ENCODE measurements at places on chromosomes 7 and 10.

GRCh38 chr10:118148247-118148646 is 101.5 kb upstream of the RAB11FIP2 start:
- DNase-seq: no peak

- DNase-seq: no peak
Observed at GRCh38 chr10:132037676-132037975, 28.1 kb upstream of the JAKMIP3 start.

GRCh38 chr7:129925416-129926002 is 27.3 kb downstream of the UBE2H start:
- DNase-seq: peak; percentile 45

- no peak for DNase-seq
Observed at GRCh38 chr7:1981201-1981877, 251.4 kb downstream of the MAD1L1 start.

DNA sequence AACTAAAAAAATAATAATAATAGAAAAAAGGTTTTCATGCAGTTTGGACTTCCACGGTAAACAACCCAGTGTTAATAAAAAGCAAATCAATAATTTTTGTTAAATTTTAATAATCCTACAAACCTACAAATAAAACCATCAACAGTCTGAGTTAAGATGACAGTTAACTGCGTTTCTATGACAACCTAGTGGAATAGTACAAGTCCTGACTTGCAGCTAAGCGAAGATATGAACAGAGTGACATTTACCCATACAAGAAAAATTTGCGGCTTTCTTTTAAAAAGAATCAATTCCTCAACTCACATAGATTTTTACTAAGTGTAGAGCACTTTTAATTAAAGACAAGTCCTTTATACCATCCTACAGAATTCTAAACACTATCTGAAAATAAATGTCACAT is 35.6 kb downstream of the VPS41 start:
- DNase-seq: no peak

DNA sequence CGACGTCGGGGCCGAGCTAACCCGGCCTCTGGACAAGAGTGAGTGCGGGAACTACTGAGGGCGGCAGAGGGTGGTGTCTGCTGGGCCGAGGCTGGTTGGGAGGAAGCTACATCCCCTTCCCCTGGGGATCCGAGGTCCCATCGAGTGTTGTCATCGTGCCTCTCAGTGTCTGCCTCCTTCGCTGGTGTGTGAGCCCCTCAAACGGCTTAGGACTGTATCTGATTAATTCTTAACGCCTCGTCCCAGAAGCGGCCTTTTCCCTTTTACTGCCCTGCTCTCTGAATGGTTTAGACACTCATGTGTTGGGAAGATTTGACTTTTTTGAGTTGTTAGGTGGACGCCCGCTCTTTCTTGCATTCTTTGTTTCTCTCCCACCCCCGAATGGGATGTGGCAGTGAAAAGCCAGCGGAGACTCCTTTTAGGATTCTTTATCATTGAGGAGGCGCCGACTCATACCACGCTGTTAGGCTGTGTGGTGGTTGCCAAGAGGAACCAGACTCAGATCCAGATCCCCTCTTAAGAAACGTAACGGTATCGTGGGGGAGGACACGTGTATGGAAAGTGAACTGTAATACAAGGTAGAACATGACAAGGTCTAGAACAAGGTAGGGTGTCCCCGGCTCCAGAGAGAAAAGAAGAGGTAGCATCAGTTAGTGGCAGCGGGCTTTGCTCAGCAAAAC is 631 bp downstream of the SUPV3L1 start:
- DNase-seq: no peak

DNA sequence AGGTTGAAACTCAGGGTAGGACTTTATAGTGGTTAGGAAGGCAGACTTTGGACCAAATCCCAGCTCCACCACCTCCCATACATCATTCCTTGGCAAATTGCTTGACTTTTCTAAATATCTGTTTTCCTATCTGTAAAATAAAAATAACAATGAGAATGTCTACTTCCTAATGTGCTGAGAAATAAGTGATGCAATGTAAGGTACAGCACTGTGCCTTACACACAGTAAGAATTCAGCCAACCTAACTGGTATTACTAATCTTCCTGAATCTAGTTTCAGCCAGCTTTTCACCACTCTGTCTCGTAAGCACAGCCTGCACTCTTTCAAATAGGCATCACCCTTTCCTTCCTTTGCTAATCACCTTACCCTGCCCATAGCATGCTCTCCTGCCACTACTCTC is 9.7 kb downstream of the PRLHR start:
- no peak for DNase-seq

DNA sequence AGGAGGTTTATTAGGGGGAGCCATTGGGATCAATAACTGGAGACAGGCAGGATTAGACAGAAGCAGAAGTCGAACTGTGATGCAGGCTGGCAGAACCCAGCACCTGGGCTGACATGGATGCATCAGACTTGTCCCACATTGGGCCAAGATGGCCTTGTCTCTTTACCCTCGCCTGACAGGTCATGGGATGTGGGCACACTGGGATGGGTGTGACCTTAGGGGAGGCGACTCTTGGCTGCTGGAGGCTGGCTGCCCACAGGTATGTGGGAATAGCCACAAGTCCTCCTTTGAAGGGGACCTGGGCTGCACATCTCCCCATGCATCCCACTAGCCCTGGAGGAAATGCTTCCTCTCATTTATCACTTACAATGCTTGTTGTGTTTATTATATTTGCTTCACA is 17.3 kb downstream of the NFE2L3 start:
- no peak for DNase-seq

GRCh38 chr10:103507235-103508191 is 14.0 kb downstream of the NEURL1 start:
- DNase-seq: no peak

GRCh38 chr10:104336821-104337467 is 1.3 kb downstream of the ITPRIP start:
- no peak for DNase-seq

- no peak for DNase-seq
Observed at GRCh38 chr7:142787034-142787768, 16.4 kb downstream of the PRSS2 start.

DNA sequence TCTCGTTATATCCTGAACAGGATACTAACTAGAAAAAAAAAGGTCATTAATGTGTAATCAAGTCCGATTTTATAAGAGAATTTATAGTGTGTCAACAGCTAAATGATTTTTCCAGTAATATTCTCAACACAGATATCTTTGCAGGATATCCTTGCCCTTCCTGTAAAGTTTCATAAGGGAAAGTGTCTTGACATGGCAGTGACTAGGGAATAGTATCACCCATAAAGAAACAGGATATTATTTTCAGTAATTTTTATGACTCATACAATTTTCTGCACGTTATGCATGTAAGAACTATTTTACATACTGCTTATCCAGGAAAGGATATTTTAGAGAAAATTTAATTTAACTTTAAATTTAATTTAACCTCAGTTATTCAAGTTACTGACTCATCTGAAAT is 19.5 kb upstream of the PNLIP start:
- no peak for DNase-seq

- no peak for DNase-seq
Observed at GRCh38 chr10:15043674-15044073, at the start of gene OLAH. Gene OLAH, plus strand, starts transcription at chr10:15043943. Its CDS starts 3,346 bp downstream, at chr10:15047289.

GRCh38 chr7:75631711-75632110 is 107.0 kb downstream of the HIP1 start:
- DNase-seq: no peak

DNA sequence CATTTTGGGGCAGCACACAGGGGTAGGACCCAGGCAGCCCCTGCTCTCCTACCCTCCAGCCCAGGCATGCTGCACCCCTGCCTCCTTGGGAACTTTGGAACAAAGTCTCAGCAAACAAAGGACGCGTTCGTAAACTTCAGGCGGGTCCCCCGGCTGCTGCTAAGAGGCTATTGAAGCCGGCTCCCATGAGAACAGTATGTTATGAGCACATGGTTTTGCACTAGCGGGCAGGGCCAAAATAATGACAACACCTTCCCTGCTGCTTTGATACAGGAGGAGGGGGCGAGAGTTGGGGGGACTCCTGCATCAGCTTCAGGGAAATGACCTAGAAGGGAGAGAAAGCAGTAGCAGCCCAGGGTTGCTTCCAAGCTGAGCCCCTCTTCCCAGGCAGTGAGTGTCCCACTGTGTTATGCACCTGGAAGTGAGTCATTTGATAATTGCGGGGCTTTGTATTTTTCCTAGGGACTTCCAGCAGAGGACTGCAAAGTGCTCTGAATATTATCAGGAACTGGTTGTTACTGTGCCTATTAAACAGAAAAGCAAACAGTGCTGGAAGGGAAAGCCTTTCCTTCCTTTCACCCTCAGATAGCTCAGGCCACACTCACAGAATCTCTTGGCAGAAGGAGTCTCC is 6.9 kb downstream of the ITPRIP start:
- no peak for DNase-seq

- no peak for DNase-seq
Observed at GRCh38 chr10:62394556-62395018, 20.4 kb downstream of the ZNF365 start.

- DNase-seq: no peak
Observed at GRCh38 chr10:51503378-51503777, 196.0 kb downstream of the CSTF2T start.

GRCh38 chr7:131540491-131541162 is 15.8 kb downstream of the PODXL start:
- no peak for DNase-seq

GRCh38 chr10:124033887-124034218 is 59.5 kb downstream of the CHST15 start:
- no peak for DNase-seq

DNA sequence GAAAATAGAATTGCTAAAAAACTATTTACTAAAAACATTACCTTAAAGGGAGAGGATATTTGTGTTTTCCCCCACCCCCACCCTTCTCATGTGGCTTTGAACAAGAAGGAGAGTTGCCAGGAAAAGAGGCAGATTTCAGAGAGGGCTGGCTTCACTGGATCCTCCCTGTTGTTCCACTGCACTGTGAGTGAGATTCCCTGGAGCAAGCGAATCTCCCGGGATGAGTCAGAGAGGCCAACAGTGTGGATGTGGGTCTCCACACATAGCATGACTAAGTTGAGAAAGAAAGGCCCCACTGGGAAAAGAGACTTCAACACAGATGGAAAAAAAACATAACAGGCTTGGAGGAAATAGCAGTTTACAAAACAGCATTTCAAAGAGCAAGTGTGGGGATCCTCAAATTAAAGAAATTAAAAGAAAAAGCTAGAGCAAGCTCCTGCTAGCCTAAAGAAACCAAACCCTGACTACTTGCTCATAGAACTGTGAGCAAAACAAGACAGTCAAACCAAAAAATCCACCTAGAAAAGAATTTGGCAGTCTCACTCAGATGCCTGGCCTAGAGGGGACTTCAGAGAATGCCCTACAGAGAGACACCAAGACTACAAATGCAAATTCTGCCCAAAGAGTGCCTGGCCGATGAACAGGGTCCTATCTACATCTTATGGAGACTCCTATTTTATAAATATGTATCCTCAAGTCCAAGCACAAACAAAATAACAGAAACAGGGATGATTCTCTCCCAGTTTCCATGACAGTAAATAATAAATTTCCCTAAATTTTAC is 3.4 kb downstream of the CAV1 start:
- no peak for DNase-seq

DNA sequence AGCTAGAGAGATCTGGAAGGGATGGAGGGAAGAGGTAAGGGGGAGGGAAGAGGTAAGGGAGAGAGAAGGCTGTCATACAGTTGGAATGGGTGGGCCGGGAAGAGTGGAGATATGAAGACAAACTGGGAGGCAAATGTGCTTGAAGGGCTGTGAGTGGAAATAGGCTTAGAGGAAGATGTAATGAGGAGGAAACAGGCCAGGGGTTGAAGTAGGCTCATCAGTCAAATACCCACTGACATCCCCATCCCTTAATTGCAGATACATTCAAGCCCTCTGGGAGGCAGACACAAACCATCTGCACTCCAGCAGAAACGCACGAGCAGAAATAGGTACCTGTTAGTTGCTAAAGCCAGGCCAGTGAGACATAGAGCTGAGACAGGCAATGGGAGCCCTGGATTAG is 2.1 kb downstream of the SYNPO2L start:
- no peak for DNase-seq
